ENCODE measurements at places on chromosomes 7 and 10. TPM values are rescaled to one million over a fixed set of nuclear protein-coding genes. Genes with fewer than 3 reads are reported as not detected.

HOXA6 gene
- total RNA-seq: 0.33 TPM

ZNF485 gene
- total RNA-seq: 5.6 TPM

PRKAR2B gene
- total RNA-seq: 9.0 TPM

ANKRD2 gene
- 0.36 TPM for total RNA-seq
